ENCODE measurements at places on chromosomes 6 and 20. TPM values are rescaled to one million over a fixed set of nuclear protein-coding genes. Genes with fewer than 3 reads are reported as not detected.

The C6orf52 gene
- total RNA-seq = 1.7 TPM

The PDE10A gene
- not detected for total RNA-seq

The HLA-DRB1 gene
- 27.2 TPM for total RNA-seq

The MUCL3 gene
- total RNA-seq = not detected

The SLC17A4 gene
- total RNA-seq = not detected

The BPIFB1 gene
- total RNA-seq = not detected

The CAGE1 gene
- total RNA-seq = 0.16 TPM

The PDE7B gene
- 27.6 TPM for total RNA-seq

DNA sequence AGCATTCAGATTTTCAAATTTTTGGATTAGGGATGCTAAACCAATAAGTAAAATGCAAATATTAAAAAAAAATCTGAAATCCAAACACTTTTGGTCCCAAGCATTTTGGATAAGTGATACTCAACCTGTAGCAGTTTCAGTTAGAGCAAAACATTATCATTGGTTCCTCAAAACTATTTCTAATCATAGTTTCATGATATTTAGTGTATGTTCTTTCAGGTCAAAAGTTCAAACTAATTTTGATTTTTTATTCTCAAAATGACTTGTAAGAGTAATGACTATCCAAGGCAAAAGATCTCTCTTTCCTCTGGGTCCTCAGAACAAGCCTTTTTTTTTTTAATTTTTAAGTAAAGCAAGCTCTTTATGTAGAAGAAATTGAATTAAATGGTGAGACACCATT, 64.0 kb upstream of the TFB1M start:
- DNase-seq = no peak

DNA sequence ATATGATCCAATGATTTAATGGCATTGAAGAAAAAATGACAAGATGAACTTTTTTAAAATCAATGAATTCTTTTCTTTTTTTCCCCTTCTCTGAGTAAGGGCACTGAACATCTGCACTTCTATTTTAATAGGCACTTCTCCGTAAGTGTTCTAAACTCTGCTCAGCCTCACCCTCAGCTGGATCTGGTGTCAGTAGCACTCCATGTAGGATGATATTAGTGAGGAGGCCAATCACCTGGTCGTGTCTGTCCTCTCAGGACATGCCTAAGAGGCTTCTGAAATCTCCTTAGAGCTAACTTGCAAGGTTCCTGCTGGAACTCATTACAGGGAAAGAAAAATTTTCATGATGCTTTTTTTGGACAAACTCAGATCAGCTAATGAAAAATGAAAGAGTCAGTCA, 148.6 kb upstream of the MLIP start:
- no peak for DNase-seq

DNA sequence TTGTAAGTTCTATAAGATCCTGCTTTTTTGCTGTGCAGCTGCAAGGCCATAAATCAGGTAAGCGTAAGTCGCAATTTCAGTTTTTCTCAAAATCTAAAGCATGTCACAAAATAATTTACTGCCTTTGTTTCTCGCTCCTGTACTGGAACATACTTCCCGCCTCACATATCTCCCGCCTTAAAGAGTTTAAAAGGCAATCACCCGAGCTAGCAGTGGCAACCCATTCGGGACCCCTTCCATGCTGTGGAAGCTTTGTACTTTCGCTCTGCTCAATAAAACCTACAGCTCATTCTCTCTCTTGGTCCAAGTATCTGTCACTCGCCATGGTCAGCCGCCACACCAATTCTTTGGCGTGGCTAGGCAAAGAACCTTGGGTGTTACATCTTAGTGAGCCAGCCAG, 34.0 kb downstream of the CEP85L start:
- DNase-seq = no peak

- DNase-seq = no peak
These were observed 1.7 kb upstream of the C6orf141 start for GRCh38 chr6:49548613-49549304.

DNA sequence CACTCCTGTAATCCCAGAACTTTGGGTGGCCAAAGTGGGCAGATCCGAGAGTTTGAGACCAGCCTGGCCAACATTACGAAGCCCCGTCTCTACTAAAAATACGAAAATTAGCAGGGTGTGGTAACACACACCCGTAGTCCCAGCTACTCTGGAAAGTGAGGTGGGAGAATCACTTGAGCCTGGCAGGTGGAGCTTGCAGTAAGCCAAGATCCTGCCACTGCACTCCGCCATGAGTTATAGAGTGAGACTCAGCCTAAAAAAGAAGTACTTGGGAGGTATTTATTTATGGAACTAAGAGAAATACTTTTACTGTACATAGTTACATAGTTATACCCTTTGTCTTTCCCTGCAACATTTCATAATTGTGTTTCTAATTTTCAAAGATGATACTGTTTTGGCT, 67.8 kb downstream of the SMAP1 start:
- no peak for DNase-seq

DNA sequence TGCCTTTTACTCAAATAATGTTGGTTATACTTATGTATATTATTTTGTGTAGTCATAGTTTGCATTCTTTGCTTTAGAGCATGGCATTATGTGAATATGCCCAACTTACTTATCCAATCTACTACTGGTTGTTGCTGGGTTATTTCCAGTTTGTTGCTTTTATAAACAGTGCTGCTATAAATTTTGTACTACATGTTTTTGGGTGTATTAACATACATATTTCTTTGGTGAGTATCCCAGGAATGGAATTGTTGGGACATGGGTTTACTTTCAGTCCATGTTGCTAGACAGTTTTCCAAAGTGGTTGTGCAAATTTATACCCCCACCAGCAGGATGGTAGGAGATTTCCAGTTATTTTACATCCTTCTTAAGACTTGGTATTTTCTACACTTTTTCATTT, 157.1 kb upstream of the THEMIS start:
- DNase-seq = no peak

- peak; percentile 79 for DNase-seq
These were observed 16.2 kb upstream of the UBR2 start for GRCh38 chr6:42547407-42548329.

- DNase-seq = no peak
These were observed 41.7 kb downstream of the PTCHD4 start for GRCh38 chr6:48069280-48069679.

DNA sequence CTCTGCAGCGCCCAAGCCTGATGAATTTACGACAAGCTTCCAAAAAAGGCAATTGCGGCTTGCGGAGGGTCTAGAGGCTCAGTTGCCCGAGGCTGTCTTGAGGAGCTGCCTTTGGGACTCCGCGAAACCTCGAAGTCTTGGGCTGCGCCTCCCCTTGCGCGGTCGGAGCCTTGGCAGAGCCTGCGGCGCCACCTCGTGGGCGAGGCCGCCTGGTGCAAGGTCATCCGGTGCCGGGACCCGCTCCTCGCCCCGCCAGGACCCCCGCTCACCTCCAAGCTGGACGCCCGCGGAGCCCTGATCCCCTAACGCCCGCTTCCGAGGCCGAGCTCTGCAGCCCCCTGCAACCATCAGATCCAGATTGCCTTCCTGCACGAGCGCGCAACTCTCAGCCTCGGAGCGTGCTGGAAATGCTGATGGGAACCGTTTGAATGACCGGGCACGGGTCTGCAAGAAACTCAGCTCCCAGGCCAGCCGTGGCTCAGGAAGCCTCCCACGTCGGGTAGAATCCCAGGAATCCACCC, 14.9 kb upstream of the FAM210B start:
- DNase-seq = peak; percentile 13

DNA sequence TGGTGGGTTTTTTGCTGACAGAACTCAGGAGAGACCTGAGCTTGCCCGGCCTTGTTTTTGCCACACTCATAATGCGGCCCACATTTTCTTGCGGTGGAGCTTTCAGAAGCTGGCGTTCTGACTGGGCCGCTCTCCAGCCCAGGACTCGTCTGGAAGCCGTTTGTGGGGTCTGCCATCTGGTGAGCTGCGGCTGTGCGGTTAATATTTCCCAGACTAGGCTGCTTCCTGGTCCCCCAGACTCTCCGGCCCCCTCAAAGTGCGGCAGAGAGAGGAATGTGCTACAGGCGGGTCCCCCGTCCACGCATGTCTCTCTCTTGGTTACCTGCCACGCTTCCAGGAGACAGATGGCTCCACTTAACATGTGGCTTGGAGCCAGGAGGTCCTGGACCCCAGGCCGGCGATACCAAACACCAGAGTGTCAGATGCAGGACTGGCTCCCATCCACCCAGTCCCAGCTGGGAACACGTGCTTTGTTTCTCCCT, 128.9 kb upstream of the PMEPA1 start:
- no peak for DNase-seq

Measured in activated T-helper 2 cell treated with anti-CD3 and anti-CD28 coated beads, Interferon-gamma antibody, Interleukin-2, Interleukin-4, amounts not matched to agents 10 μg/mL and 5 μg/mL and 100 μg/mL, durations not matched to agents 14 hours and 24 hours and 36 hours (primary cell).